CD4-positive, alpha-beta T cell treated with Interleukin-15 for 4 hours (primary cell): ENCODE measurements at places on chromosomes 13 and 19.

- no peak for DNase-seq
Measured at GRCh38 chr19:31427857-31428256, 78.6 kb upstream of the TSHZ3 start.

GRCh38 chr19:4597278-4597974, 37.9 kb upstream of the SEMA6B start:
- no peak for DNase-seq

DNA sequence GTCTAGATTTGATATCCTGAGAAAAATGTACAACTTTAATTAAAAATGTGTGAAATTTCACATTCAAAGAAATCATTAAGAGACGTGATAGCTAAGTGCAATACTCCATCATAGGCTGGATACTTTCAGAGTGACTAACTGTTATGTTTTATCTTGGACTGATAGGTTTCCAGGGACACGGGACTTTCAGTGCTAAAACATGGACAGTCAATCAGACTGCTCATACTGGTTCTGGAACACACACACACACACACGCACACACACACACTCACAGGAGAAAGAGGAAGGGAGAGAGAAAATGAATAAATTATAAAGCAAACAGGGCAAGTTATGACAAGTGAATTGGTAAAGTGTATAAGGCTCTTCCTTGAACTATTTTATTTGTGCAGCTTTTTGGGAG, 955.9 kb downstream of the SLITRK5 start:
- no peak for DNase-seq

DNA sequence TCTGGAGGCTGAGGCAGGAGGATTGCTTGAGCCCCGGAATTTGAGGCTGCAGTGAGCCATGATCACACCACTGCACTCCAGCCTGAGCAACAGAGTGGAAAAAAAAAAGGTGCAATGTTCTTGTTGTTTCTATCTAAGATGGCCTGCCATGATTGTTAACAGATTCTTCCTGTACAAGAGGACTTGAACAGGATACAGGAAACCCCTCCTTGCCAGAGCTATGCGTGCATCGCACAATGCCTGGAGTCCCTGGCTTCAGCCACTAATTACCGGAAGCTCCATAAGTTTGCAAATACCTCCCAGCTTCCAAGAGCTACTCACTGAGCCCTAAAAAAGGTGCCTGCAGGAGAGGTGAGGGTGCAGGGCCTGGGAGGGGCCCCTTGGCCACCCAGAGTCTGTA, 13.1 kb upstream of the HIF3A start:
- no peak for DNase-seq

- DNase-seq = no peak
Measured at GRCh38 chr13:52383366-52383765, 22.6 kb downstream of the THSD1 start.

DNA sequence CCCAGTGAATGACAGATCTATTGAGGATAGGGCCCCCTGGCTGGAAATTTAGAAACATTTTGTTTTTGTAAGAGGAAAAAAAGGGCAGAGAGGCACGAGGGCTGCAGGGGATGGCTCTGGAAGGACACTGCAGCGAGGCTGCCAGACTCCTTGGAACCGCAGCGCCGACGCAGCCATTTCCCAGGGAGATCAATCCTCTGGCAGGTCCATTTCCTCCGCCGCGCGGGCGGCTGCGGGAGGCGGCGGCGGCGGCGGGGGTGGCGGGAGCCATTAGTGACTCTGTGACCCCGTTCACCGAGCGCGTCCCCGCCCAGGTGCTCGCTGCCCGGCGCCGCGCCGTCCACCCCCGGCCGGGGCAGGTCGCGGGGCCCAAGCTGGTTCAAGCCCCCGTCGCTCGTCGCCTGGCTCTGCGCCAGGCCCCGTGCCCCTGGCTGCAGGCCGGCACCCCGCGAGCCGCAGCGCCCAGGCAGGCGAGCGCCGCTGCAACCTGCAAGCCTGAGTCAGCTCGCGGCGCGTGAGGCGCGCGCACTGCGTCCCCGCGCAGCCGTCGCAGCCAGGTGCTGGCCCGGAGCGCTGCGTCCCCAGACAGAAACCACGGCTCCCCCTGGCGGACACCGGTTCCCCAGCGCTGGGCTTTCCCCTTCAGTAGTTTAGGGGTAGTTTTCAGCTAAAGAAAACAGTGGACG, 192.6 kb downstream of the KATNAL1 start:
- DNase-seq = peak; percentile 91

- DNase-seq = no peak
Measured at GRCh38 chr13:95896301-95896700, 156.9 kb downstream of the UGGT2 start.

DNA sequence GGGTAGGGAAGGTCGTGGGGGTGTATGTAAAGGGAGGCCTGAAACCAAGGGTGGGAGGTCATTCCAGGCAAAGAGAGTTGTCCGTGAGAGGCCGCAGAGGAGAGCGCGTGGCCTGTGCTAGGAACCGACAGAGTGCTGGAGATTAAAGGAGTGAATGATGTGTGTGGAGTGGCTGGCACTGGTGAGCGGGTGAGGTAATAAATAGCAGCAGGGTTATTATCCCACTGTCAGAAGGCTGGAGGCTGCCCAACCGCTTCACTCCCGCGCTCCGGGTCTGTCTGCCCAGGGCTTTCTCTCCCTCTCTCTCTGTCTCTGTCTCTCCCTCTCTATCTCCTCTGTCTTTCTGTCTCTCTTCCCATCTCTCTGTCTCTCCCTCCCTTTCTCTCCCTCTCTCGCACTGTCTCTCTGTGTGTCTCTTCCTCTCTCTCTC, 17.4 kb downstream of the ZNF579 start:
- DNase-seq = no peak

DNA sequence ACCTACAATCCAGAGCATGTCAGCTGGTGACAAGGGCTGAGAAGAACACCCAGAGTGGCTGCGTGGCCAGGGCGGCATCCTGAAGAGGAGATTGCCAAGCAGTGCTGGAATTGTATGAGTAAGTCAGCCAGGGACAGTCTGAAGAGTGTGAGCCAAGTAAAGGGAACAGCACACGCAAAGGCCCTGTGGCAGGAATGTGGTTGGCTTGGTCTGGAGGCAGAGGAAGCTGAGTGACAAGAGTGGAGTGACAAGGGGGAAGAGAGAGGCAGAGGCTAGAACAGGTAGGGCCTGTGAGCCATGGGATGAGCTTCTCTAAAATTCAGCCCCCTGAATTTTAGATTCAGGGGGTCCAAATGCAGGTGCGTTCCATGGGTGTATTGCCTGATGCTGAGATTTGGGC, 53.7 kb upstream of the UQCRFS1 start:
- DNase-seq = no peak

DNA sequence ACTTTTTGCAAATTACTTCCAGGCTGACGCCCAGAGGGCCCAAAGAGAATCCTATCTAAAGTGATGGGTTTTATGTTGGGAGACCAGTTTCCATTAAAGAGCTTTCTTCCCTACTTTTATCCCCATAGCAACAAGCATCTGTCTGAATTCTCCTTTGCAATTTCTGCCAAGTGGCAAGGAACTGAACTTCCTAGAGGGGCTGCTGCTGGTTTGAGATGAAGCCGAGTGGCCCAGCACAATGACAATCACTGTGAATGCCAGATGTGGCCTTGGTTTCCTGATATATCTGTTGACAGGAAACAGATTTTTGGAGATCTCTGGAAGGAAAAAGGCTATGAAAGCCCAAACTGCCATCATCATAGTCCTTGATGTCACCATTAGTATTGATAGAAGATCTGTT, 198.6 kb downstream of the OXGR1 start:
- DNase-seq = no peak

DNA sequence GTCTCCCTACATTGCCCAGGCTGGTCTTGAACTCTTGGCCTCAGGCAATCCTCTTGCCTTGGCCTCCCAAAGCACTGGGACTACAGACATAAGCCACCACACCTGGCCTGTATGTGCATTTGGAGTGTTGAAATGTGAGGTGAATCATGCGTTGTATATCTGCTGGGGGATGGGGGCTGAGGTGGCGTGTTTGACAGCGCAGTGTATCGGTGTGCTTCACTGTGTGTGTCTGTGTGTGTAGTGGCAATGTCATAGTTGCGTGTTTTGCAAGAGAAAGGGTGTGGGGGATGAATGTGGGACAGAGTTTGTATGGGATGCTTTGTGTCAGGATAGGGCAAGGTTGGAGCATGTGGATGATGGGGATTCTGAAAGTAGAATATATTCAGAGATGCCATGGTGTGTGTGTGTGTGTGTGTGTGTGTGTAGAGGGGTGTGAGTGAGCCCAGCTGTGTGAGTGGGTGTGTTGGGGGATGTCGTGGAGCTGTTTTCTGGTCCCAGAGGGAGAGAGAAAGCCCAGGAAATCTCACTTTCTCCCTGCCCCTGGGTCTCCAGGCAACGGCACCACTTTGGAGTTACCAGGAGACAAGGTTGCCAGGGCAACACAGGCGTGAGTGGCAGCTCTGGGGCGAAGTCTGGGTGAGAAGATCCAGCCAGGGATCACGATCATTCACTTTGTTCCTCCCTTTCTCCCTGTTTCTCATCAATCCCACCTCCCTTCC, 1.1 kb upstream of the SWSAP1 start:
- DNase-seq = no peak
